ENCODE measurements at places on chromosomes 1 and 21. TPM values are rescaled to one million over a fixed set of nuclear protein-coding genes. Genes with fewer than 3 reads are reported as not detected.
A peak's percentile ranks its signal among the peaks of the same experiment; 100 is the strongest.

GRCh38 chr21:29018540-29018939, 609 bp downstream of the RWDD2B start:
- no peak for DNase-seq
- no peaks in the 10 kb centered on the region for H3K4me1 ChIP-seq
- peak overlapping the region; percentile 90 for H3K27ac ChIP-seq

- H3K27me3 ChIP-seq, result no peaks in the 10 kb centered on the region
- no peak overlapping the region for H3K27ac ChIP-seq
- no peaks in the 10 kb centered on the region for H3K36me3 ChIP-seq
- H3K4me1 ChIP-seq, result peaks cover 8% of the 10 kb centered on the region
These were observed 789 bp upstream of the S100A14 start for GRCh38 chr1:153616917-153617311.

DNA sequence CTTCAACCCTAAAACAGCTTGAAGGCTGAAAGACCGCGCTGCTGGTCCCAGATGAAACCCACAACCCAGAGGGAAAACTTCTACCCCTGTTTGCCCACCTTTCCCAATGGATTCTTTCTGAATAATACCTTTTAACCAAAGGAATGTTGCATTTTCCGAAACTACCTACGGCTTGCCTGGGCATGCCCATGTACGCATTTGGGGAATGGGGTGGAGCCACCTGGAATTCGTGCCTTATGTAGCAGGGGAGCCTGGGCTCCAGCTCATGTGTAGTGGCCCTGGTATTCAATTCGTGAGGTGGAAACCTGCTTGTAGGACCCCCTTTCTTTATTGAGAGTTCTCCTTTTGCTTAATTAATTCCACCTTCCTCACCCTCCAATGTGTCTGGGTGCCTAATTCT, 256.6 kb upstream of the RGS18 start:
- no peaks in the 10 kb centered on the region for H3K36me3 ChIP-seq
- no peak for DNase-seq
- no peaks in the 10 kb centered on the region for H3K27me3 ChIP-seq
- no peaks in the 10 kb centered on the region for H3K4me1 ChIP-seq
- H3K4me3 ChIP-seq, result no peak overlapping the region

- DNase-seq, result no peak
- H3K36me3 ChIP-seq, result no peaks in the 10 kb centered on the region
- peak overlapping the region; percentile 100 for H3K4me3 ChIP-seq
- peaks cover 62% of the 10 kb centered on the region for H3K4me1 ChIP-seq
- peak overlapping the region; percentile 100 for H3K27ac ChIP-seq
These were observed 2.2 kb downstream of the MAP7D1 start for GRCh38 chr1:36157973-36158826.

DNA sequence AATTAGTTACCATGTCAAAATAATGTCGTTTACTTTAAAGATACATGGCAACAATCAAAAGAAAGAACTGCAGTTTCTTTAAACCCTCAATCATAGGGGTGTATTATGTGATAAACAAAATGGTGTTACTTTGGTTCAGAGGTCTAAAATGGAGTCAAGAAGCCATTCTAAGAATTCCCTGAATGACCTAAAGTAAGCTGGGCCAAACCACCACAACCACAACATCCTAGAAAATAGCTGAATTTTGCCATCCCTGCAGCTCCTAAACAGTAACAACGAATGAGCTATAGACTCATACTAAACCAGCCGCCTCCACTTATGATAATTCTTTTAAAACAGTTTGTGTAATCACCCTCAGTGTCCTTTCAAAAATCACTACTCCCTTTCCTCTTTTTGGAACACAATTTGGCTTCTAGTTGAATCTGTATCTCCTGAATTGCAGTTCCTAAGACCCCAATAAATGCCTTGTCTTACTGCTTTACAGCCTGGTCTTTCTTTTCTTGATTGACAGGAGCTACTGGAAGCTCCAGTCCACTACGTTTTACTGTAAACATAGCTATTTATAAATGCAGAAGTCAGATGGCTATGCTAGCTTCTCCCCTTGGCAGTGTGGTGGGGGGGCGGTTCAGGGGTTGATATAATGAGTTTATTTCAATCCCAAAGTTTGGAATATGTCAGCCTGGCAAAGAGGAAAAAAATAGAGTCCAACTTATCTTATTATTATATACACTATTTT, 84.3 kb downstream of the PLPPR4 start:
- no peaks in the 10 kb centered on the region for H3K27me3 ChIP-seq
- H3K4me1 ChIP-seq, result no peaks in the 10 kb centered on the region
- no peak for DNase-seq
- no peak overlapping the region for H3K4me3 ChIP-seq

DNA sequence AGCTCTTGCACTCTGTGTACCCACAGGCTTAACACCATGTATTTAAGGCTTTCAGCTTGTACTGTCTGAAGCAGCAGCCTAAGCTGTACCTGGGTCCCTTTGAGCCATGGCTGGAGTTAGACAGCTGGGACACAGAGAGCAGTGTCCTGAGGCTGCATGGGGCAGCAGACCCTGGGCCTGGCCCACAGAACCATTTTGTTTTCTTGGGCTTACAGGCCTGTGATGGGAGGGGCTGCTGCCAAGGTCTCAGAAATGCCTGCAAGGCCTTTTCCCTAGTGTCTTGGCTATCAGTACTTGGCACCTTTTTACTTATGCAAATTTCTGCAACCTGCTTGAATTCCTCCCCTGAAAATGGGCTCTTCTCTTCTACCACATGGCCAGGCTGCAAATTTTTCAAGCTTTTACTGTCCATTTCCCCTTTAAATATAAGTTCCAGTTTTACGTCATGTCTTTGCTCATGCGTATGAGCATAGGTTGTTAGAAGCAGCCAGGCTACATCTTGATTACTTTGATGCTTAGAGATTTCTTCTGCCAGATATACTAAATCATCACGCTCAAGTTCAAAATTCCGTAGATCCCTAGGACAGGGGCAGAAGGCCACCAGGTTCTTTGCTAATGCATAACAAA, 143.9 kb downstream of the CLEC20A start:
- H3K4me1 ChIP-seq, result no peaks in the 10 kb centered on the region
- no peak overlapping the region for H3K4me3 ChIP-seq
- H3K27me3 ChIP-seq, result no peaks in the 10 kb centered on the region
- H3K36me3 ChIP-seq, result no peaks in the 10 kb centered on the region

GRCh38 chr1:91513706-91514105, 13.1 kb downstream of the CDC7 start:
- no peaks in the 10 kb centered on the region for H3K27me3 ChIP-seq

GRCh38 chr1:41101950-41102607, 80.6 kb upstream of the SLFNL1 start:
- H3K27me3 ChIP-seq, result no peaks in the 10 kb centered on the region
- peak overlapping the region; percentile 47 for H3K27ac ChIP-seq
- DNase-seq, result peak; percentile 93
- no peaks in the 10 kb centered on the region for H3K36me3 ChIP-seq

GRCh38 chr1:2192031-2192995, 2.3 kb downstream of the FAAP20 start:
- H3K4me1 ChIP-seq, result peaks cover 43% of the 10 kb centered on the region
- no peaks in the 10 kb centered on the region for H3K27me3 ChIP-seq
- H3K27ac ChIP-seq, result peak overlapping the region; percentile 93
- peaks cover 2% of the 10 kb centered on the region for H3K36me3 ChIP-seq

DNA sequence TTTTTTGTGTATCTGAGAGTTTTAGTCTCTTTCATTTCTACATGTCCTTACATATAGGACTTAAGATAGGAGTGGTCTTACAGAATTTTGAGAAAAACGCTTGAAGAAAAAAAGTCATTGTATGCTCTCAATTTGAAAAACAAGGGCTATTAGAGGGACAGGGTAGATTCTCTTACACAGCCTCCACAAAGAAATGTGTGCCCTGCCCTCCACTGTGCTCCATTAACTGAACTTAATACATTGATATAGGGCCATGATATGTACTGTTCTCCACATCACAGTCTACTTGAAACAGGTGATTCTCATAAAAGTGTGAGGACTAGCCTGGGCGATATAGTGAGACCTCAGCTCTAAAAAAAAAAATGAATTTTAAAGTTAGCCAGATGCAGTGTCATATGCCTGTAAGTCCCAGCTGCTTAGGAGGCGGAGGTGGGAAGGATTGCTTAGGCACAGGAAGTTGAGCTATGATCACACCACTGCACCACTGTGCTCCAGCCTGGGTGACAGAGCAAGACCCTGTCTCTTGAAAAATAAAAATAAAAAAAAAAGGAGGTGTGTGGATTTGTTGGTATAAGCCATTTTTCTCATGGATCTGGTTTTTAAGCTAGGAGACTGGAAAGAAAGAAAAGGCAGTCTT, 77.0 kb downstream of the HMCN1 start:
- no peaks in the 10 kb centered on the region for H3K36me3 ChIP-seq
- no peaks in the 10 kb centered on the region for H3K27me3 ChIP-seq
- H3K4me1 ChIP-seq, result no peaks in the 10 kb centered on the region
- H3K4me3 ChIP-seq, result no peak overlapping the region
- no peak overlapping the region for H3K27ac ChIP-seq

Gene OXCT2
- 0.16 TPM for polyA plus RNA-seq

Gene BGLAP
- not detected for polyA plus RNA-seq

Gene PROX1
- polyA plus RNA-seq, result 0.93 TPM

Gene TDRD10
- 2.3 TPM for polyA plus RNA-seq

Gene PROK1
- 0.23 TPM for polyA plus RNA-seq

Gene LIPI
- not detected for polyA plus RNA-seq

Gene C1orf115
- polyA plus RNA-seq, result 4.9 TPM

Gene INKA2
- polyA plus RNA-seq, result 5.4 TPM
